ENCODE measurements at places on chromosomes 11 and 22. TPM values are rescaled to one million over a fixed set of nuclear protein-coding genes. Genes with fewer than 3 reads are reported as not detected.

- DNase-seq: no peak
- no peaks in the 10 kb centered on the region for H3K27me3 ChIP-seq
- H3K4me1 ChIP-seq: peaks cover 100% of the 10 kb centered on the region
- H3K4me3 ChIP-seq: peak overlapping the region; percentile 23
Observed at GRCh38 chr22:36369922-36370791, 17.6 kb downstream of the MYH9 start.

DNA sequence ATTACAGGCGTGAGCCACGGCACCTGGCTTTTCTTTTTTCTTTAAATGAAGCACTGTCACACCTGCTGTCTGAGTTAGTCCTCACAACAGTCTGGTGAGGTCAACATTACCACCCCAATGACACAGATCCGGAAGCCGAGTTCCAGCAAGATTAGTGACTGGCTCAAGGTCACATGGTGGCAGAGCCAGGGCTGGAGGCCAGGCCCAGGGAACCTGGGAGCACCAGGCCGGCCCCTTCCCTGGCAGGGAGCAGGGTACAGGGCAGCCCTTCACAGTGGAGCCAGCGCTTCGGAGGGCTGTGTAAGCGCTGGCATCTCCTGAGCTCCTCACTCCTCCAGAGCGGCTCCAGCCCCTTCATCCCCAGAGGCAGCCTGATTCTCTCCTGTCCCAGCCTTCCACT, 118.7 kb downstream of the ST3GAL4 start:
- no peak for DNase-seq
- H3K4me1 ChIP-seq: peaks cover 5% of the 10 kb centered on the region
- no peak overlapping the region for H3K27ac ChIP-seq

- no peak overlapping the region for H3K27ac ChIP-seq
- no peaks in the 10 kb centered on the region for H3K4me1 ChIP-seq
- no peaks in the 10 kb centered on the region for H3K27me3 ChIP-seq
- no peak overlapping the region for H3K4me3 ChIP-seq
Observed at GRCh38 chr11:108097179-108097578, 24.2 kb upstream of the ACAT1 start.

MGAT3 gene
- 0.27 TPM for total RNA-seq

GRCh38 chr22:20430101-20430719, 7.4 kb downstream of the SCARF2 start:
- H3K36me3 ChIP-seq: no peaks in the 10 kb centered on the region
- H3K4me1 ChIP-seq: peaks cover 28% of the 10 kb centered on the region
- peak overlapping the region; percentile 82 for H3K4me3 ChIP-seq
- peaks cover 22% of the 10 kb centered on the region for H3K27me3 ChIP-seq
- DNase-seq: no peak

DNA sequence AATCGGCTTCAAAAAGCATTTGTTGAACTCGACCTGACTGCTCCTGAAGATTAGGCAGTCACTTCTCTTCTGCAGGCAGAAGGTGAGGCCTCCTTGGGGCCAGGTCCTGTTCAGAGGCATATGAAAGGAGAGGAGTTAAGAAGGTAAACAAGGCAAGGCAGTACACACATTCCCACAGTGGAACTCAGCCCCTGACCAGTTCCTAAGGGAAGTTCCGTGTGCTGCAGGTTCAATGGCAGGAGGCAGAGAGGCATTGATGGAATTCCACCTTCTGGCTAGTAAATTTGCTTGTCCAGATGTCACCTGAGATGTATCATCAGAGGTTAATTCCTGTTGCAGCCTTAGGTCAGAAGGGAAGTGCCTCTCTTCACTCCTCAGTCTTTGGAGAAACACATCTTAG, 337.0 kb upstream of the MTNR1B start:
- H3K4me1 ChIP-seq: no peaks in the 10 kb centered on the region
- no peaks in the 10 kb centered on the region for H3K27me3 ChIP-seq
- H3K27ac ChIP-seq: no peak overlapping the region
- no peaks in the 10 kb centered on the region for H3K36me3 ChIP-seq
- no peak overlapping the region for H3K4me3 ChIP-seq

All from CD8-positive, alpha-beta memory T cell (primary cell).